ENCODE measurements at places on chromosomes 11 and 22.

- no peak for DNase-seq
Measured at GRCh38 chr11:36249246-36249645, 40.0 kb downstream of the COMMD9 start.

DNA sequence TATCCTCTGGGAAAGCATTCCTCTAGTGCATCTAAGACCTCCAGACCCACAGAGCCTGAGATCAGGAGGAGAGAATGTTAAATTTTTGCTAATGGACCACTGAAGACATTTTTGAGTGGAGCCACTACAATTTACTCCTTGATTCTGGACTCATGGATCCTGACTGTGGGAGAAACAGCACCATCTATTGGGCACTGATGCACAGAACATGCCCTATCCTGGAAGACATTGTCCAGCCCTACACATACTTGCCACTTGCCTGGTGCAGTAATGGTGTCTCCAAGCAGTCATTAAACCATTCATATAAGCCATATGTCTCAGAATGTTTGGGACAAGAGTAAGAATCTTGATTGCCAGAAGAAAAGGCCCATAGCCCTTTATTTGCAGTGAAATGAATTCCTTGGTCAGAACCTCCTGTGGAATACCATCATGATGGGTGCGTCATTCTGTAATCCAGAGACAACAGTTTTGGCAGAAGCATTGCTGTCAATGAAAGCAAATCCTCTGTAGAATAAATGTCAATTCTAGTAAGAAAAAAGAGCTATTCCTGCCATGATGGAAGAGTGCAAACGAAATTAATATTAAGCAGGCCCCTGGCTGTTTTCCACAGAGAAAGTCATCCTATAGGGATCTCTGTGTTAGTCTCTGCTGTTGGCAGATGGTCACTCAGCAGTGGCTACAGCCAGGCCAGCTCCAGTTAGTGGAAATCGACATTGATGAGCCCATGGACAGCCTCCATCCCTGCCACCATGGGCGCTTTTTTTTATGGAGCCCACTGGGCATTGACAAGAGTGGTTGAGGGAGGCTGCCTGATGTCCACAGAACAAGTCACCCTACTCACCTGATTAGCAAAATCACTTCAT lies 43.5 kb downstream of the GGTLC2 start:
- DNase-seq, result peak; percentile 33

GRCh38 chr11:65352783-65353182 lies 1.8 kb upstream of the TIGD3 start:
- DNase-seq, result no peak

DNA sequence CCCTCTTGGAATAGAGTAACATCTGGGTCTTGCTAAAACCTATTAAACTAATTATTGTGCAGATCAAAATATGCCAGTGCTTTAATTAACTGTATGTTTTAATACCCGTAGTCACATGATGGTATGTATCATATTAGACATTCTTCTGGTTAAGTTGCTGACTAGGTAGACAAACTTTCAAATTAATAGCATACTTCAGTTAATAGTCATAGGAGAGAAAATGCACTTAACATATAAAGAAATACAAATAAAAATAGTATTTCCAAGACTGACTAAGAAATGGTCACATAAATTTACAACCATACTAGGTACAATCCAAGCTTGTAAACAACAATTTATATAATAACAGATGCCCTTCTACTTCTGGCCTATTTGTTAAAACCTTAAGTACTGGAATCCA lies 7.6 kb upstream of the EXPH5 start:
- no peak for DNase-seq

GRCh38 chr11:114078423-114078822 lies 18.9 kb downstream of the ZBTB16 start:
- DNase-seq, result no peak

GRCh38 chr22:19815093-19815822 lies 39.4 kb downstream of the GNB1L start:
- no peak for DNase-seq

DNA sequence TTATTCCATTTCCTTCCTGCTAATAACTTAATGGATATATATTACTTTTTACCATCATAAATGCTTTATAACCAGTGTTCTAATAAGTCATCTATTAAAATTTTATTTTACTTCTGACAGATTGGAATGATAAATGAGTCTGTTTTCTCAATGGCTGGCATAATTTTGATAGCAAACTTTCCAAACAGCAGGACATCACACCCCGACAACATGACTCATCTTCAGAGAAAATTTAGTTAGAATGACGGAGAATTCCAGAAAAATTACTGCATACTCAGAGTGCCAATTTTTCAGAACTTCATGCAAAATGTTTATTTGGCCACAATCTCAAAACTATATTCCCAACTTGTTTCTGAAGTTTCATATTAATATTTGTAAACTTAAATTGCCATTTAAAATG lies 174.4 kb downstream of the SWAP70 start:
- DNase-seq, result no peak

GRCh38 chr22:31995046-31995445 lies 48.0 kb upstream of the SLC5A1 start:
- DNase-seq, result no peak

DNA sequence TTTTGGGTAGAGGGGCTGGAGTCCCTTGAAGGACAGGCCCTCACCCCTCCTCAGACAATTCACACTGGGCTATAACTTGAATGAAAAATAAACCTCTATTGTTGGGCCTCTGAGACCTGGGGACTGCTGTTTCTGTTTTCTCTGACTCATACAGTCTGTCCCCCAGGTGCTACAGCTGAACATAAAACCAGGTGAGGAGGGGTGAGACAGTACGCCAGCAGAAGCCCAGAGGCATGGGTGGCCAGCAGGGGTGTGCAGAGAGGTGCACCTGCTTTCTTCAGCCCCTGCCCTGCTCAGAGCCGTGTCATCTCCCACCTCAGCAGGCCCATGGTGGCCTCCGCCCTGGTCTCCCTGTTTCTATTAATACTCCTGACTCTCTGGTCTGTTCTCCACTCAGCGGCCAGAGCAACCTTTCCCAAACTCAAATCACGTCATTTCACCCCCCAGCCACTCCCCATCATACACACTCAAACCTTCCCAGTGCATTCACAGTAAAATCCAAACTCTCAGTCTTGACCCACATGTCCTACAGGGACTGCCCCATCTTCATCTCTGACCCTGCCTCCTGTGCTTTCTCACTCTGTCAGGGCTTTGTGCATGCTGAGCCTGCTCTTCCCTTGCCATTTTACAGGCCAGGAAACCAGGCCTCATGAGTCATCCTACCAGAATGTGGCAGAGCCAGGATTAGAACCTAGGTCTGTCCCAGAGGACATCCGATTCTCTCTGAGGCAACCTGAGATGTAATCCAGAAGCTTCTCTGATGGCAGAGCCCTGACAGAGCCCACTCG lies 5.4 kb upstream of the IL2RB start:
- no peak for DNase-seq

GRCh38 chr11:110172468-110173065 lies 79.4 kb downstream of the ZC3H12C start:
- DNase-seq, result no peak

DNA sequence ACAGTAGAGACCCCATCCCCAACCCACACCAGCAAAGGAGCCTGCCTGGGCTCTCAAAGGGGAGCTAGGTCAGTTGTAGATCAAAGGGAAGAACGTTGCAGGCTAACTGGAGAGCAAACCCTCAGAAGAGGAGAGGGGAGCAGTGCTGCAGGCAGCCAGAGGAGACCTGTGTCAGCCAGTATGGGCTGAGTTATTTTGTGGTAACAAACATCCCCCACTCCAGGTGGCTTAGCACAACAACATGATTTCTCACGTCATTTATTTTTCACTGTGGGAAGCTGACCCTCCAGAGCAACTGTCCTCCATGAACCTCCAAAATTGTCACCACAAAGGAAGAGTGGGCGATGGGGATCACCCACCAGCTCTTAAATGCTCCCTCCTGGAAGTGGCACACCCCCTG lies 19.8 kb upstream of the SHANK2 start:
- no peak for DNase-seq

DNA sequence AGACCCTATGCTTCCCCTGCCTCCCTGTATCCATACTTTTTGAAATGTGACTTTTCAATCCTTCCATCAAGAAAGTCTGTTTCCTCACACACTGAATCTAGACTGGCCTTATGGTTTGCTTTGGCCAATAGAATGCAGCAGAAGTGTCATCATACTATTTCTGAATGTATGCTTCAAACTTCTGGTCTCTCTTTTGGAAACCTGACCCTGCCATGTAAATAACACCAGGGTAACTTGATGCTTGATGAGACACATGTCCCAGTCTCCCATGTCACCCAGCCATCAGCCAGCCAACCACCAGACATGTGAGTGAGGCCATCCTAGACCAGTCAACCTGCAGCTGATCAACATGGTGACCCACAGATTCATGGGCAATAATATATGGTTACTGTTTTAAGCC lies 29.7 kb upstream of the CAVIN3 start:
- DNase-seq, result no peak

- DNase-seq, result no peak
Measured at GRCh38 chr11:6405846-6406245, 13.0 kb downstream of the APBB1 start.

- DNase-seq, result no peak
Measured at GRCh38 chr22:30521368-30522156, 16.1 kb upstream of the SEC14L4 start.

DNA sequence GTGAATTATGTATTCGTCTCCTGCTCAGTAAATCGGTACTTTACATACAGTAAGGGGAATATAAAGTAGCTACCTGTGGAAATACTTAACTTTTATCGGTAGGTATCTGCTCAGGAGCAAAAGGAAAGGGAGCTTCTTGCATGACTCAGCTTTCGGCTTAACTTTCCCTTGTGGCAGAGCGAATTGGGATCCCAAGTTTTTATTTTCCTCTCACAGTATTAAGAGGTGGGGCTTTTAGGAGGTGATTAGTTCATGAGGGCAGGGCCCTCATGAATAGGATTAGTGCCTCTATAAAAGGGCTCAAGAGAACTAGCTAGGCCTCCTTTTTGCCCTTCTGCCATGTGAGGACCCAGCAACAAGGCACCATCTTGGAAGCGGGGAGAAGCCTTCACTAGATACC lies 18.7 kb downstream of the RCN1 start:
- no peak for DNase-seq

GRCh38 chr11:45964911-45965389 lies 42.5 kb downstream of the LARGE2 start:
- DNase-seq, result peak; percentile 63

DNA sequence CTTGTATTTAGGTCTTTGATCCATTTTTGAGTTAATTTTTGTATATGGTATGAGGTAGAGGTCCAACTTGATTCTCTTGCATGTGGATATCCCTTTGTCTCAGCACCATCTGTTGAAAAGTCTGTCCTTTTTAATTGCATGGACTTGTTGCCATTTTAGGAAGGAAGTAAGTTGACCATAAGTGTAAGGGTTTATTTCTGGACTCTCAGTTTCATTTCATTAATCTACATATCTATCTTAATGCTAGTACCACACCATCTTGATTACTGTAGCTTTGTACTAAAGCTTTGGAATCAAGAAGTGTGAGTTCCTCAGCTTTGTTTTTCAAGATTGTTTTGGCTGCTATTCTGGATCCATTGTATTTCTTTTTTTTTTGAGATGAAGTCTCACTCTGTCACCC lies 31.4 kb downstream of the CBL start:
- DNase-seq, result no peak

GRCh38 chr22:50628543-50629134 lies 687 bp upstream of the ARSA start:
- DNase-seq, result no peak

DNA sequence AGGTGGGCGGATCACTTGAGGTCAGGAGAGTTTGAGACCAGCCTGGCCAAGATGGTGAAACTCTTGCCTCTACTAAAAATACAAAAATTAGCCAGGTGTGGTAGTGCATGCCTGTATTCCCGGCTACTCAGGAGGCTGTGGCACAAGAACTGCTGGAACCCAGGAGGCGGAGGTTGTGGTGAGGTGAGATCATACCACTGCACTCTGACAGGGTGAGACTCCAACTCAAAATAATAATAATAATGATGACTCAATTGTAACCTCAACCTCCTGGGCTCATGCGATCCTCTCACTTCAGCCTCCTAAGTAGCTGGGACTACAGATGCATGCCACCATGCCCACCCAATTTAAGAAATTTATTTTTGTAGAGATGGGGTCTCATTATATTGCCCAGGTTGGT lies 15.6 kb upstream of the CHRNA10 start:
- DNase-seq, result no peak

DNA sequence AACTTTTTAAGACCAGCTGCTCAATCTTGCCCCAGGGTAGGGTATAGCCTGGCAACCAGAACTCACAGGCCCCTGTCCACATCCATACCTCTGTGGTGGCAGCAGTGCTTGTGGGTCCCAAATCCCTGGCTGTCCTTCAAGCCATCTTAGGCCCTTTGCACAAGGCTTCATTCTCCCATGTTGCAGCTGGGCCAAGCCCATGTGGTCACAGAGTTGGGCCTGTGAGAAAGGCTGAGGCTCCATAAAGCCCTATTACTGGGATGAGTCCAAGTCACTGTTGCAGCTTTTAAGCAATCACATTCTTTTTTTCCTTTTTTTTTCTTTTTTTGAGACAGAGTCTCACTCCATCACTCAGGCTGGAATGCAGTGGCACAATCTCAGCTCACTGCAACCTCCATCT lies 47.9 kb upstream of the SLC25A1 start:
- DNase-seq, result no peak
